Activated T-cell treated with anti-CD3 and anti-CD28 coated beads for 4 hours (primary cell): ENCODE measurements at places on chromosomes 2 and 18.
A peak's percentile ranks its signal among the peaks of the same experiment; 100 is the strongest.

DNA sequence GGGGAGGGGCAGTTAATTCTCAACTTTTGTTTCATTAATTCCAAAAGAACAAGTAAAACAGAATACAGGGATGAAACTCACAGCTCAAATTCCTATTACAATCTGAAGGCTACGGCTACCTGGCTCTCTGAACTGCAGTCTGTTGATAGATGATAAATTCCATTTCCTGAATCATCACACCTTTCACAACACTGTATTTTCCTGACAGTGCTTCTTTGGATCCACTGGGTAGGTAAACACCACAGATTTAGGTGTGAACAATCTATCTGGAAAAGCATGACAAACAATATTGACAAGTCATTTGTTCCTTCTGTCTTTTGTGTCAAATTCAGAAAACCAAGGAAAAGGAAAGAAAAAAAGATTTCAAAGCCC lies 843.2 kb downstream of the LRRTM4 start:
- DNase-seq, result no peak

DNA sequence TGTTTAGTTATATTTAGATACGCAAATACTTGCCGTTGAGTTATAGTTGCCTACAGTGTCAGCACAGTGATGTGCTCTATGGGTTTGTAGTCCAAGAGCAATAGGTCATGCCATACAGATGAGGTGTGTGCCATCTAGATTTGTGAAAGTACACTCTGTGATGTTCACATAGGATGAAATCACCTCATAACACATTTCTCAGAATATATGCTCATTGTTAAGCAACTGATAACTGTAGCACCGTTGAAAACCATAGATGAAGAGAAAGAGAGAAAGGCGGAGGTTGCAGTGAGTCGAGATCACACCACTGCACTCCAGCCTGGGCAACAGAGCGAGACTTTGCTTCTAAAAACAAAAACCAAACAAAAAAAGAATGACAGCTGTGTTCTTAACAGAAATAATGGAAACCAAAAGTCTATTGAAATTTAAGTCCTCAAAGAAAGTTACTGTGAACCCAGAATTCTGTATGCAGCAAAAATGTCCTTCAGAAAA lies 9.5 kb downstream of the DGKD start:
- DNase-seq, result no peak

GRCh38 chr18:59560556-59560955 lies 136.7 kb downstream of the CCBE1 start:
- DNase-seq, result no peak

DNA sequence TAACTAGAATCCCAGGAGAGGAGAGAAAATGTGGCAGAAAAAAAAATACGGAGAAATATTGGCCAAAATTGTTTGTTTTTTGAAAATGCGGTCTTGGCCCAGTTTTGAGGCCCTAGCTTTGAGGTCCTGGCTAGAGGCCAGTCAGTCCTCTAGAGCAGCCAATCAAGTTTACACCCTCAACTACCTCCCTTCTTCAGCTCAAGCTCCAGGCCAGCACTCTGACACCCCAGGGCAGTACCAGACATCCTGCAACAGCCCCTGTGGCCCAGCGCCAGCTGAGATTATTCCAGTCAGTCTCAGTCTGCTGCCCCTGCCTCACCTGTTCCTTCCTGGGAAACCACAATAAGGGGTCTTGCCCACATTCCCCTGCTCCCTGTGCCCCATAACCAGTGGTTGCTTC lies 107.7 kb downstream of the UGGT1 start:
- no peak for DNase-seq

GRCh38 chr2:121558329-121558728 lies 27.6 kb downstream of the RNU4ATAC start:
- DNase-seq, result no peak

GRCh38 chr2:173963323-173963816 lies 1.8 kb downstream of the SP3 start:
- peak; percentile 40 for DNase-seq

DNA sequence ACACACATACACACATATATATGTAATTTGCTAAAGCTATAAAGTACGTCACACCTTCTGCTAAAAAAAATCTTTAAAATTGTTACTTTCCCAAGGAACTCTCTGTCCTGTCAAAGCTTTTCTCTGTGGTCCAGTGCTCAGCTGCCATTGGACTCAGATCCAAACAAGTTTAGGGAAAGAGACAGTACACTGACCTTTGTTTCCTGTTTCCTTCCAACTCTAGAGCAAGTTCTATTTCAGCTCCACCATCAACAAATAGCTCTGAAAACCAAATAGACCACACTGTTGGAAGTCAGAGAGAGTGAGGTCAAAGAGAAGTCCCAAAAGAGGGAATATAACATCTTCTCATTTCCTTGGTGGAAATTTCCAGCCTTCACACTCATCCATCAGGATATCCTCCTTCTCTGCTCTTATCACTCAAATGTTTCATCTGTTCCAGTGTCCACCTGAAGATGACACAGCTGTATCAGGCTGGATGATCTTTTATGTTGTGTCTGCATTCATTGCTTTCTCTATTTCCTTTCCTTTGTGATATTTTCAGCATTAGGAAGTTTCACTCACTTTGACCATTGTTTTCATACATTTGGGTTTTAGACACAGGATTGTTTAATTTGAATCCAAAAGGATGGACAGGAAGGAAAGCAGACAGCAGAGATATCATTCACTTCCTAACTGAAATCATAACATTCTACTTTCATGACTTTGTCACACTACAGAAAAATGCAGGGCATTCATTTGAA lies 192.3 kb upstream of the NT5C1B start:
- DNase-seq, result no peak

DNA sequence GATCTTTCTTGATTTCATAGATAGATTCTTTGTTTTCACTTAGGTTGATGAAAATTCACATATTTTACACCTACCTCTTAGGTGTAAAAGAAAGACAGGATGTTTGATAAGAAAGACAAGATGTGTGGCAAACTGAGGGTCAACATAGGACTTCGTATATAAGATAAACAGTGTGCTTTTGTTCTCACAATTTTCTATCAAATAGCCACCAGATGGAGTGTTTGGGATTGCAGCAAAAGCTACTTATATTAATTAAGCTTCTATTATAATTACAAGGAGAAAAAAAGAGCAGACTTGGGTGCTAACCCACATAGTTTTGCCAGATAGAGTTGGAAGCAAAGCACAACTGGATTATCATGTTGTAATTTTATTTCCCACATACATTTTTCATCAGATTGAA lies 232.9 kb downstream of the CDH7 start:
- no peak for DNase-seq

DNA sequence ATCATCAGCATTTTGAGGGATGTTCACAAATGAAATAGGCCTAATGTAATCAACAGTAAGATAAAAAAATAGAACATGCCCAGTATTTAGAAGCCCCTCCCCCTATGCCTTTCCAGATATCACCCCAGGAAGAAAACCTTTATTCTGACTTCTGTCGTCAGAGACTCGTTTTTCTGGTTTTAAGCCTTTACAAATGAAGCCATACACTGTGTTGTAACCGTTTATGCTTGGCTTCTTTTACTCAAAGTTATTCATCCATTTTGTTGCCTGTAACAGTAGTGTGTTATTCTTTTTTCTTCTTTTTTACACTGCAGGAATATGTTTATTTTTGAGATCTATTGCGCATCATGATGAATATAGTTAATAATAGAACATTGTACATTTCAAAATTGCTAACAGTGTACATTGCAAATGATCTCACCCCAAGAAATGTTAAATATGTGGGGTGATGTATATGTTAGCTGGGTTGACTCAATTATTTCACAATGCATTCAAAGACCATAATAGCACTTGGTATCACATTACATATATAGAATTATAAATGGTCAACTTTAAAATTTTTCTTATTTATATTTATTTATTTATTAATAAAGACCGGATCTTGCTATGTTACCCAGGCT lies 28.1 kb upstream of the PNPT1 start:
- DNase-seq, result no peak

DNA sequence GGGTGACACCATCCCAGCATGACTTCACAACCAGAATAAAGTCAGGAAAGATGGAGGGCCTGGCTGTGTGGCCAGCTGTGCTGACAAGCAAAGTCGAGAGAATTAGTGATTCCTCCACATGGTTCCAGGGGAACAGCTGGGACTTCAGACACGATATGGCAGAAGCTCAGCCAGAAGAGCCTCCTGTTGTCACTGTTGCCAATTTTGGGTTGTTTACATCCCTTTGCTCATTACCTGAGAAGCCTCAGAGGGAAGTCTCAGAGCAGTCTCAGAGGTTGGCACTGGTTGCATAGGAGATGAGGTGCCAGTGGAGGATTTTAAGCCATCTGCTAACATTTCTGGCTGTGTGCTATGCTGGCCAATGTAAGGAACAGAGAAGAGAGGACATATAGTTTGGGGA lies 16.0 kb downstream of the LINC00305 start:
- no peak for DNase-seq

GRCh38 chr2:236686561-236686960 lies 116.9 kb downstream of the ACKR3 start:
- DNase-seq, result no peak

GRCh38 chr2:125596612-125597011 lies 1059.3 kb upstream of the GYPC start:
- no peak for DNase-seq

- DNase-seq, result no peak
These were observed 92.3 kb downstream of the CLIP4 start for GRCh38 chr2:29207352-29208148.

GRCh38 chr2:9556121-9556743 lies 602 bp upstream of the ADAM17 start:
- DNase-seq, result peak; percentile 7

DNA sequence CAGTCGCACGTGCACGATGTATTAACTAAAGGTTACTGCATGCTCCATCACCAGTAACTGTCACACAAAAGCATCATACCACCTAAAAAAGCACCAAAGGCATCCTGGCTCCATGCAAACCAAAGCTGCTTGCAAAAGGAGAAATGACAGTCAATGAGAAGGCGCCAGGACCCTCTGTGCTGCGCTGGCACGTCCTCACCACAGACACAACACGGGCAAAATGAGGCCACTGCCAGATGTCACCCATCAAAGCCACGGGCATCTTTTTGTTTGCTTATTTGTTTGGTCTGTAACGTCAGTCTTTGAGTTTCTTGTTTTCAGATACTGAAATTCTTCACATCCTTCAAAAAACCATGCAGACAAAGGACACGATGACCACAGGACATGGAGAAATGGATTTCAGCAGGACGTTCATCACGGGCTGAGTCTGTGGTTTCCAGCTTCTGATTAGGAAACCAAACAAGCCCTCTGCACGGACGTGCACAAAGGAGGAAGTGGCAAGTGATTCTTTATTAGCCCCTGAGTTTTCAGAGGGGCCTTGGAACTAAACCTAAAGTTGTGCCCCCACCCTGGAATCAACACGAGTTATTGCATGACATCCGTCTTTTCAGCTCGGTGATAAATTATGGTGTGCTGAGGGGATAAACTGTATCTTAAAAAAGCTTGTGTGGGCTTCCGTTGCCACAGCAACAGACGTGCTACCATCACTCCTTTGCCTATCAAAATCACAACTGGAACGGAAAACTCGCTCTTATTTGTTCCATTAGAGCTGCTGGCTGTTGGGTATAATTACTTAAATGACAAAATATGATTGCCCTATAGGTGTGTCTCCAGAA lies 181.8 kb downstream of the EIPR1 start:
- DNase-seq, result no peak

GRCh38 chr2:146989741-146990140 lies 855.1 kb upstream of the ACVR2A start:
- DNase-seq, result no peak

DNA sequence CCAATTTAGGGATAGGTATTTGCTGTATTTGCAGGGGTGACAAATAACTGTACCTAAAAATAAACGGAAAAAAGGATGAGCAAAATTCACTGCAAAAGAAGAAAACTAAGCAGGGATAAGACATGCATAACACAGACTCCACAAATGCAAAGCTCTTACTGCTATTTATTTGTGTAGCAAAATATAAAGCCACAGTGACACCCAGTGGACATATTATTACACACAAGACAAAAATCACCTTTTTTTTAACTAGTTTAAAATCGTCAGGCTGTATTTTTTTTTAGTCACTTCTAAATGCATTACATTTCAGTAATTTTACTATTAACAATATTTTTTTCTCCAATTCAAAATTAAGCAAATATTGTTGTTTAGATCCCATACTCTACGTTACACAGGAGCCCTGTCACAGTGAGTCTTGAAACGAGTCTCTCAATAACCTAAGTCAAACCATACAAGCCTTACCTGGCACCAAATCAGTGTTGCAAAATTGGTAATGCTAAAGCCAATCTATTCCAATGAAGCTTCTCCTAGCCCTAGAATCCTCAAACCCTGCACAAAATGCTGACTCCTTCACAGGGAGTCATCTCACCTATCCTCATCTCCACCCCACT lies 23.7 kb downstream of the METTL4 start:
- DNase-seq, result no peak

- no peak for DNase-seq
These were observed 358.5 kb downstream of the ALK start for GRCh38 chr2:29562896-29563295.

- DNase-seq, result no peak
These were observed 107.8 kb downstream of the PRELID3A start for GRCh38 chr18:12515550-12515949.

DNA sequence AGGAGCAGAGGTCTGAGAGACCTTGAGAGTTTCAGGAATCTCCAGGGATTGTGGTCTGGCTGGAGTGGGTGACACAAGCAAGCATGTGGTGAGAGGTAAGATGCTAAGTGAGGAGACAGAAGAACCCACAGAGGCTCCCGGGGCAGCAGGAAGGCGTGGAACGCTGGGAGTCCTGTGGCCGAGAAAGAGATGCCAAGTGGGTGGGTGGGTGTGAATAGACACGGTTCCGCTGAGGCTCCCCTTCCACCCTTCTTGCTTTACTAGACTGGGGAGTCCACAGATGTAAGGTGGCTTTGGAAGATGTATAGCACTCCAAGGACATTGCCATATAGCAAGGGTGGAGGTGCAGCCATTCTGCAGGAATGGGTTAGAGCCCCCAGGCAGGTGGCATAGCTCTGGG lies 4.2 kb downstream of the TEX51 start:
- no peak for DNase-seq

GRCh38 chr2:234601213-234601612 lies 104.3 kb upstream of the ARL4C start:
- DNase-seq, result no peak

DNA sequence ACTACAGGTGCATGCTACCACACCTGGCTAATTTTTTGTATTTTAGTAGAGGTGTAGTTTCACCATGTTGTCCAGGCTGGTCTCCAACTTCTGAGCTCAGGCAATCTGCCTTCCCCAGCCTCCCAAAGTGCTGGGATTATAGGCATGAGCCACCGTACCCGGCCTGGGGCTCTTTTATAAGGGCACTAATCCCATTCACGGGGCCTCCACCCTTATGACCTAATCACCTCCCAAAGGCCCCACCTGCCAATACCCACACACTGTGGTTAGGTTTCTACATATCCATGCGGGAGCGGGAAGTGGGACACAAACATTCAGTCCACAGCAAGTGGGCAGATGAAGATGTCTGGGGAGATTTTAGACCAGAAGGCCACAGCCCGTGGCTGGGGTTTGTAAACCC lies 164.7 kb upstream of the SH3BP4 start:
- DNase-seq, result no peak

GRCh38 chr2:26846334-26847306 lies 1.3 kb upstream of the DPYSL5 start:
- peak; percentile 47 for DNase-seq

- DNase-seq, result no peak
These were observed 43.3 kb downstream of the SAP130 start for GRCh38 chr2:127984551-127984950.

- no peak for DNase-seq
These were observed 272.1 kb downstream of the HDAC4 start for GRCh38 chr2:239128706-239129105.

GRCh38 chr2:120765678-120766469 lies 30.2 kb downstream of the GLI2 start:
- no peak for DNase-seq

GRCh38 chr18:52518086-52518485 lies 178.1 kb downstream of the DCC start:
- no peak for DNase-seq
